ENCODE measurements at places on chromosomes 7 and 10. TPM values are rescaled to one million over a fixed set of nuclear protein-coding genes. Genes with fewer than 3 reads are reported as not detected.

Gene NCF1
- 0.27 TPM for total RNA-seq

- H3K27ac ChIP-seq = no peak overlapping the region
- H3K27me3 ChIP-seq = no peaks in the 10 kb centered on the region
- no peaks in the 10 kb centered on the region for H3K4me1 ChIP-seq
- H3K36me3 ChIP-seq = no peaks in the 10 kb centered on the region
- no peak overlapping the region for H3K4me3 ChIP-seq
Measured at GRCh38 chr10:130061760-130062159, 48.9 kb downstream of the C10orf143 start.

DNA sequence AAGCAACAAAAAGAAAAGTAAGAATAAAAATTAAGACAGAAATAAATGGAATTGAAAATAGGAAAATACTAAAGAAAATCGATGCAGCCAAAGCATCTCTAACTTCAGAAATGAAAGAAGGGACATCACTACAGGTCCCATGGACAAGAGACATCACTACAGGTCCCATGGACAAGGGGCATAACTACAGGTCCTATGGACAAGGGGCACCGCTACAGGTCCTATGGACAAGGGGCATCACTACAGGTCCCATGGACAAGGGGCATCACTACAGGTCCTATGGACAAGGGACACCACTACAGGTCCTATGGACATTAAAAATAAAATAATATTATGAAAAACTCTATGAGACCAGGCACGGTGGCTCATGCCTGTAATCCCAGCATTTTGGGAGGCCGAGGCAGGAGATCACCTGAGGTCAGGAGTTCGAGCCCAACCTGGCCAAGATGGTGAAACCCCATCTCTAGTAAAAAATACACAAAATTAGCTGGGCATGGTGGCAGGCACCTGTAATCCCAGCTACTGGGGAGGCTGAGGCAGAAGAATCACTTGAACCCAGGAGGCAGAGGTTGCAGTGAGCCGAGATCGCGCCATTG is 101.0 kb upstream of the DNAAF5 start:
- H3K27ac ChIP-seq = no peak overlapping the region
- DNase-seq = no peak
- no peak overlapping the region for H3K4me3 ChIP-seq
- H3K4me1 ChIP-seq = peaks cover 8% of the 10 kb centered on the region
- H3K27me3 ChIP-seq = no peaks in the 10 kb centered on the region

DNA sequence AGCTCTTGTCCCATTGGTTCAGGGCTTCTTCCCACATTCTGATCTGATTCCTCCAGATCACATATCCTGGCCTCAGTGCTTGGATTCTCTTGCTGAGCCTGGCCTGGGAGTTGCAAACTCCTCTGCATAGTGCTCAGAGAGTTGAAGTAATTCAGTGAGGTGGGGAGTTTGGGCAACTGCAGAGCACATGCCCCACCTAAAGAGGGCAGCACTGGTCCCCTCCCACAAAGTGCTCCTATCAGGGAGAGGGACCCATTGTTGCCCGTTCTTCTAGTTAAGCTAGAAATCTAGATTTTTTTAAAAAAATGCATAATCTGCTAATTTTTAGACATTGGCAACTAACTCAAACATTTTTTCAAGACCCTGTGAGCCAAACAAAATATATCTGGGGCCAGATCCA is 45.1 kb downstream of the CHN2 start:
- no peak overlapping the region for H3K4me3 ChIP-seq
- no peak overlapping the region for H3K27ac ChIP-seq
- H3K36me3 ChIP-seq = no peaks in the 10 kb centered on the region
- H3K27me3 ChIP-seq = no peaks in the 10 kb centered on the region
- H3K4me1 ChIP-seq = peaks cover 8% of the 10 kb centered on the region

Gene UCN3
- not detected for total RNA-seq

DNA sequence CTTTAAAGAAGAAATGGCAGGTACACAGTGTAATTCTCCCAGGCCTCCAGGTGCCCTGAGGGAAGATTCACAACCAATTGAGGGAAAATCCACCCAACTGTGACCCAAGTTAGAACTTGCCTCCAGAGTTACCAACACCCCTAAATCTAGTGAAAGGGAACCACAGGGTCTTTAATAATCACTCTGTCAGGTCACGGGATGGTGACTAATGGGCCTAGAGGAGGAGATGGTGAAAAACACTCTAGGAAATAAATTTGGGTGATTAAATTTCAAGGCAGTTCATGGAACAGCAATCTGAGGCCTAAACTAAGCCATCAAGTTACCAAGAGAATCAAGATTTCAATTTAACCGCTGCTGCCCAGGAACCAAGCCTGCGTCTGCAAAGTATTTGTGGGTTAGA is 26.7 kb upstream of the SLF2 start:
- H3K4me1 ChIP-seq = peaks cover 28% of the 10 kb centered on the region
- H3K27ac ChIP-seq = no peak overlapping the region
- H3K4me3 ChIP-seq = no peak overlapping the region
- no peaks in the 10 kb centered on the region for H3K36me3 ChIP-seq
- H3K27me3 ChIP-seq = peaks cover 20% of the 10 kb centered on the region

DNA sequence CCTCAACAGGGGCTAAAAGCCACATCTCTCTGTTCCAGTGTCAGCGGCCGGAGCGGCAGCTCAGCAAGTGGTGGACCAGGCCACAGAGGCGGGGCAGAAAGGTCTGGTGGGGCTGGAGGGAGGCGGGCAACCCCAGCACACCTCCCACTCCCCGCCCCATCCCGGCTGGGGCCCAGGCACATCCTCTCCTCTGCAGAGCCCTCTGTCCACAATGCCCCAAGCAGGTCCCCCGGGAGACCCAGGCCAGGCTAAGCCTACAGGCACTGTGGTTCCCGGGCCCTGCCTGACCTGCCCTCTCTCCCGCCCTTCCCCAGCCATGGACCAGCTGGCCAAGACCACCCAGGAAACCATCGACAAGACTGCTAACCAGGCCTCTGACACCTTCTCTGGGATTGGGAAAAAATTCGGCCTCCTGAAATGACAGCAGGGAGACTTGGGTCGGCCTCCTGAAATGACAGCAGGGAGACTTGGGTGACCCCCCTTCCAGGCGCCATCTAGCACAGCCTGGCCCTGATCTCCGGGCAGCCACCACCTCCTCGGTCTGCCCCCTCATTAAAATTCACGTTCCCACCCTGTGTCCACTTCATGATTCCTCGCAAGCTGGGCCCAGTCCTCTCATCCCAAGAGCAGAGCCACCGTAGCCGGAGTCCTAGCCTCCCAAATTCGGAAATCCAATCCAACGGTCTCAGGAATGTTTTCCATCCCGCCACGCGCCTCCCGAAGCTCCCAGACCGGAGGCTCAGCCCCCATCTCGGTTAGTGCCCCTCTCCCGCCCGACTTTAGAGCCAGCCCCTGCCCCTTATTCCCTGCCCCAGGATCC is 2.1 kb downstream of the ADIRF start:
- H3K4me3 ChIP-seq = peak overlapping the region; percentile 83
- peak overlapping the region; percentile 77 for H3K27ac ChIP-seq
- peaks cover 51% of the 10 kb centered on the region for H3K4me1 ChIP-seq

- no peaks in the 10 kb centered on the region for H3K36me3 ChIP-seq
- no peak for DNase-seq
- H3K27me3 ChIP-seq = peaks cover 20% of the 10 kb centered on the region
- peak overlapping the region; percentile 67 for H3K4me3 ChIP-seq
Measured at GRCh38 chr7:149415391-149416071, 45.3 kb downstream of the ZNF777 start.

All from mesothelial cell of epicardium (in vitro differentiated cells).